Bronchial epithelial cell (primary cell): ENCODE measurements at places on chromosomes 12 and 14. TPM values are rescaled to one million over a fixed set of nuclear protein-coding genes. Genes with fewer than 3 reads are reported as not detected.

The KCNJ8 gene
- under 0.01 TPM in 1 of 2 replicates, not detected in the other for total RNA-seq

The HHIPL1 gene
- total RNA-seq = 0.53 and 1.2 TPM in 2 replicates

The WNT5B gene
- total RNA-seq = 0.77 and 0.79 TPM in 2 replicates

- DNase-seq = no peak
Observed at GRCh38 chr12:117671734-117672133, 297.1 kb downstream of the KSR2 start.

DNA sequence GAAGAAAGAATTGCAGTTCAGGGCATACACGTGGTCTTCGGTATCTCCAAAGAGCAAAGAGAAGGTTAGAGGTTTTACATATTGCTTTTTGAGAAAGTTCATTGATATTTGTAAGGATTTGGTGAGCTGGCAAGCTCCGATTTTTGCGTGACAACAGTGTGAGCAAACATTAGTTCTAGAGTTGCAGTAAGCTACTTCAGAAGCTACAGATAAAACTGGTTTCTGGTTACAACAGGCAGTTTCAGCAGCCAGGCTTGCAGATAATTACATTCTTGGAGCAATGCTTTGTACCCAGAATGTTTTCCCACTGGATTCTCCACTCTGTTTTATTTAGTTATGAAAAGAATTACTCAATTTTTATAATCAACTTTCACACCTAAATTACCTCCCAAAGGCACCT, 28.2 kb downstream of the KLRK1 start:
- peak; percentile 81 for DNase-seq

DNA sequence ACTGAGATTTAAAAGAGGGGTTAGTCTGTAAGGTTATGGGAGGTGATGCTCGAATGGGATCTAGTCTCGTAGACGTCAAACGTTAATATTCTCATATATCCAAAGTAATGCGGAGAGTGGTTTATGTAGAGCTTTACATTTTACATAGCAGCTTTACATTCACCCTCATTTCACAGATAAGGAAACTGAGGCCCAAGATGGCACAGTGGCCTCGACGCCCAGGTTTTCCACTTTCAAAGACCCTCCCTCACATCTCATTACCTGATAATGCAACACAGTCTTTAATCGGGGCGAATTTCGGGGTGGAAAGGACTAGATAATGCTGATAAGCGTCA, 450 bp upstream of the TDG start:
- DNase-seq = no peak

- DNase-seq = no peak
Observed at GRCh38 chr12:55467836-55468235, 2.1 kb downstream of the OR6C70 start.

The EPS8 gene
- total RNA-seq = 35.3 and 36.1 TPM in 2 replicates

GRCh38 chr14:22432348-22432976, 156.6 kb downstream of the DAD1 start:
- DNase-seq = peak; percentile 97

The PXN gene
- total RNA-seq = 28.0 and 29.5 TPM in 2 replicates

- DNase-seq = peak; percentile 29
Observed at GRCh38 chr12:54358191-54358944, 5.9 kb downstream of the GPR84 start.

The GEMIN2 gene
- 31.9 and 51.3 TPM in 2 replicates for total RNA-seq

DNA sequence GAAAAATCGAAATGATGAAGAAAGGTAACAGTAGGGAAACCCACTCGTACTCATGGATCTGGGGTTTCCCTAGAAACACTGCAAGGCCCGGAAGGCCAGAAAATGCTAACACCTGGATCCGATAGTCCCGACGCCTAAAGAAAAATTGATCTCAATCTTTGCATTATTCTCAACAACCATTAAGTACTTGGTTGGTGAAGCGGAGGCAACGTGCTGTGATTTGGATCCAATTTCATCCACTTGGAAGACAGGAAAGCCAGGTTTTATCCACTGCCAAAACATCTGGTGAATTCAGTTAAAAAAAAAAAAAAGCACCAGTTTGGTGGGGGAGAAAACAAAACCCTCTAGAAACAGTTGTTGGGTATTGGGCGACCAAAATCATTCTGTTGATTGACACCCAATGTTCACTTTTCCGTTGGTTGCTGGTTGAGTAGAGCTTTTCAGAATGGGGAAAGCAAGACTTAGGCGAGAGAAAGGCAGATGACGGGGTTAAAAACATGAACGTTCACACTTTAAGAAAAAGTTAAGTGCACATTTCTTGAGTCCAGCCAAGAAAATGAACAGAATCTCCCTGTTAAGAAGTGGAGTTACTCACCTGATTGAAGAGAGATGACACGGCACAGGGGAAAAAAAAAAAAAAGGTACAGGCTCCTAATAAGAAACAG, 41.9 kb upstream of the MED13L start:
- no peak for DNase-seq

DNA sequence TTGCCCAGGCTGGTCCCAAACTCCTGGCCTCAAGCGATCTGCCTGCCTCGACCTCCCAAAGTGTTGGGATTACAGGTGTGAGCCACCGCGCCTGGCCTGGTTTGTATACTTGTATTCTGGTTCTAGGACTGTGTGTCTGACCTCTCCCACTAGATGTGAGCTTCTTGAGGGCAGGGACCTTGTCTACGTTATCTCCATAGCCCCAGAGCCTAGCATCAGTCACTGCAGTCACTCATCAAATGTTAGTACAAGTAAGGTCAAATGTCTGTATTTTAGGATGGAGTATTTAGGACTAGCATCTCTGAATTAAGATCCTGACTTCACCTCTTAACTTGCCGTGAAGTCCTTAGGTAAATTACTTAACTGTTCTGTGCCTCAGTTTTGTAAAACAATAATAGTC, 2.9 kb downstream of the RILPL2 start:
- no peak for DNase-seq

The RPGRIP1 gene
- not detected in 2 replicates for total RNA-seq

- no peak for DNase-seq
Observed at GRCh38 chr12:105113094-105113493, 5.6 kb downstream of the WASHC4 start.

GRCh38 chr12:48013287-48013686, 9.0 kb upstream of the COL2A1 start:
- DNase-seq = no peak

The GALNT16 gene
- total RNA-seq = not detected in 2 replicates

- peak; percentile 28 for DNase-seq
Observed at GRCh38 chr14:34554540-34555250, 15.2 kb upstream of the EAPP start.

GRCh38 chr12:51488281-51488680, 63.6 kb downstream of the SLC4A8 start:
- DNase-seq = no peak

DNA sequence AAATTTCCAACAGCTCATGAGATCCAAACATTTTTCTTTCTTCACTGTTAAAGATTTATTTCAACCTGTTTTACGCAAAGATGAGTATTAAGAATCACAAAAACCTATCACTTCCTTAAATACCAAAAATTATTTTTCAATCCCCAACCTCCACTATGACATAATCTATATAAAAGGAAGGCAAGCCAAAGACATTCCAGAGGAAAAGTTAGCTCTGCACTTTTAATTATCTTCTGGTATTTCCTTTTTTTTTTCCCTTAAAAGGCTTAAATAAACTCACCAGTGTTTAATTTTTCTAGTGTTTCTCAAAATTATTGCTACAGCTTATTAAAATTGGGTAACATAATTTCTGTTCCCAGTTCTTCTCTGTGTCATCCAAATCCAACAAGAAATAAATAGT, 75.9 kb downstream of the BMP4 start:
- no peak for DNase-seq

DNA sequence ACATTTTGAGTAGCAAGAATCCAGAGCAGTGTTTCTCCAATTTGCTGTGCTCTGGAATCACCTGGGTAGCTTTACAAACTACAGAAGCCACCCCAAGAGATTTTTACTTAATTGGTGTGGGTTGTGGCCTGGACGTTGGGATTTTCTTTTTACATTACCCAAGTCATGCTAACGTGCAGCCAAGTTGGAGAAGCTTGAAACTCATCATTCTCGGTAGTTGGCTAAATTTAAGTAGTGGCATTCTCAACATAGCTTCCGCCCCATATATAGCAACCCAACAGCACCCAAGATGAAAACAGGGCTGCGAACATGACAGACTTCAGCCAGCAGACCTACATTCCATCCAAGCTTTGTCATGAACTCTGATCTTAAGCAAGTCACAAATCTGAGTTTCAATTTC, 25.0 kb downstream of the DAD1 start:
- no peak for DNase-seq

DNA sequence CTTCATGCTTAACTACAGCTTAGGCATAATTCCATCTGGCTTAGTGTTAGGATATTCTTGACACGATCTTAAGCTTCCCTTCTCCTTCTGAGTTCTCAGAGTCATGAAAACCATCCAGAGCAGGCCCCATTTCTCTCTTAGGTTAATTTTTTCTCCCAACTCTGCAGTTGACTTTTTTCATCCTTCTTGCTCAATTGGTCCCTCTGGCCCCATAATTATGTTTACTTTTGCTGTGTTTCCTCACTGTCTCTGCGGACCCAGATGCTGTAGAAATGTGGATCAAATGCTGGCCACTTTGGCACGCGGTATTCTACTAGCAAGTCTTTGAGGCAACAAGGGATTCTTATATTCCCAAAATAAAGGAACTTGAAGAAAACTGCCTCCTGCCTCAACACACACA, 9.5 kb downstream of the TMEM132C start:
- DNase-seq = no peak

GRCh38 chr14:75461303-75461702, 33.5 kb downstream of the JDP2 start:
- no peak for DNase-seq

GRCh38 chr14:80522936-80523335, 311.6 kb upstream of the DIO2 start:
- peak; percentile 20 for DNase-seq

GRCh38 chr14:100868621-100869370, 34.7 kb downstream of the RTL1 start:
- no peak for DNase-seq

DNA sequence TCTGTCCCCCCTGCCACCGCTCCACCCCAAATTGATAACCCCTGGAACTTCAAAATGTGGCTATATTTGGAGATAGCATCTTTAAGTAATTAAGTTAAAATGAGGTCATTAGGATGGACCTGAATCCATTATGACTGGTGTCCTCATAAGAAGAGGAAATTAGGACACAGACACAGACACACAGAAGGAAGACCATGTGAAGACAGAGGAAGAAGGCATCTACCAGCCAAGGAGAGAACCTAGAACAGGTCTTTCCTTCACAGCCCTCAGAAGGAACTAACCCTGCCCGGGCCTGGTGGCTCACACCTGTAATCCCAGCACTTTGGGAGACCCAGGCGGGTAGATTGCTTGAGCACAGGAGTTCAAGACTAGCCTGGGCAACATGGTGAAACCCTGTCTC, 3.6 kb upstream of the HRK start:
- no peak for DNase-seq

- no peak for DNase-seq
Observed at GRCh38 chr14:101758913-101759593, 2.5 kb upstream of the PPP2R5C start.

GRCh38 chr12:27208414-27208750, 35.7 kb upstream of the STK38L start:
- DNase-seq = no peak

The IRAK3 gene
- total RNA-seq = 1.0 and 1.6 TPM in 2 replicates

GRCh38 chr12:89574736-89575208, 48.9 kb upstream of the POC1B start:
- DNase-seq = no peak

The PHC1 gene
- 3.7 and 4.2 TPM in 2 replicates for total RNA-seq

DNA sequence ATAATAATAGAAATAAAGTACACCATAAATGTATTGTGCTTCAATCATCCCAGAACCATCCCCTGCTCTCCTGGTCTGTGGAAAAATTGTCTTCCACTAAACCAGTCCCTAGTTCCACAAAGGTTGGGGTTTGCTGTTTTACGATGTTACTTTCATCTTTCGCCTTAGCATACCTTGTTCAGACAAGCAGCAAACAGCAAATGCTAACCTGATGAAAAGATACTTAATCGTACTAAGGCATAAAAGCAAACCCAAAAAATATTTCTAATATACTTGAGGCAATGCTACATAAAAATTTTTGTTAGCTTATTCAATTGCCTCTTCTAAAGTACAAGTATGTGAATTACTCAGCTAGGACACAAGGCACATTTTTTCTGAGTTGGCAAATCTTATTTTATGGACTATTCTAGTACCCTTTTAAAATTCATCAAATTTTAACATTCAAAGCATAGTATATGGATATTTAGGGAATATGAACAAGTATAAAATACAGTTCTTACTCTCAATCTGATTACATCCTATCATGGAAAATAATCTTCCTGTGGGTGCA, 97.1 kb upstream of the PLEKHG7 start:
- DNase-seq = no peak

- peak; percentile 97 for DNase-seq
Observed at GRCh38 chr14:75252254-75252837, 26.3 kb upstream of the FOS start.

DNA sequence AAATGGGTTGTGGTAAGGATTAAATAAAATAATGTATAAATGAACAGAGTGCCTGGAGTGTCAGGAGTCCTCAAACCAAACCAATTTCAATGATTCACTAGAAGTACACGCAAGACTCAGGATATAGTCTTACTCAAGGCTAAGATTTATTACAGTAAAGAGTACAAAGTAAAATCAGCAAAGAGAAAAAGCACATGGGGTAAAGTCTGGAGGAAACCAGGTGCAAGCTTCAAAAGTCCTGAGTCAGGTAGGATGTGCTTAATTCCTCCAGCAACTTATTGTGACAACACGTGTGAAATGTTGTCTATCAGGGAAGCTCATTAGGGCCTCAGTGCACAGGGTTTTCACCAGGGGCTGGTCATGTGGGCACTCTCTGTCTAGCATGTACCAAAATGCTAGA, 105.8 kb upstream of the NAP1L1 start:
- DNase-seq = no peak

The NUP107 gene
- 24.1 and 28.7 TPM in 2 replicates for total RNA-seq

DNA sequence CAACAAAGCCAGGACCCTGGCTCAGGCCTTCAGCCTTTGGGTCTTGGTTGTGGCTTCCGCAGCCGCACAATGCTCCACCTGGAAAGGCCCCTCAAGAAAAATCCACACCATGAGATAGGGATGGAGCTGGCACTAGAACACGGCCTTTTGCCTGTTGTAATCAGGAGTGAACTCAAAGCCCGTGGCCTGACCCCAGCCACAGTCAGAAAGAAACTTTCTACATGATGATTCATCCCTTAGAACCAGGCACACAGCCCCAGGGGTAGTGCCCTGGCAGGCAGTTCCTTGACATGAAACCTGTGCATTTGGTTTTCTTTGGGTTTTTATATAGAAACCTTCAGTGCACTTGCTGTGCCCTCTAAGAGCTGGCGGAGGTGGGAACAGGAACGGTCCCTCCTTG, 5.1 kb downstream of the CLMN start:
- DNase-seq = peak; percentile 83

DNA sequence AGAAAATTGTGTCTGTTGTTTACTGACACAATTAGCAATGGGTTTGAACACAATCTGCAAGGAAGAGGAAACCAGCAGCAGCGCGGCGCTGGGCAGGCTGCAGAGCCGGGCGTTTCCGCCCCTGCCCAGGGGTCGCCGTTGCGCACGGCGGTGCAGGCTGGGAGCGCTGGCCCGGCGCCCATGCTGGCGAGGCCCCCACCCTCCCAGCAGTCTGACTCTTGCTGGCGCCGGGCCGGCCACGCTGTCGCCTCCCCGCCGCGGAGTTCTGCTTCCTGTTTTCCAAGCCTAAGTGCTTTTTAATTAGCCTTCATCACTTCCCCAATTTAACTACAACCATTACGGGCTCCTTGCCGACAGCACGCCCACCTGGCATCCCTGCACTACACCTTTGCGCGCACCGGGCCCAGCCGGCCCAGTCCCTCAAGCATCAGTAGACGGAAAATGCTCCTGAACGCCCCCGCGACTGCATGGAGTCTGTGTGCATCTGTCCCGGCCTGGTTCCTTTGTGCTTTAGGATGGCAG, 212.1 kb downstream of the GXYLT1 start:
- no peak for DNase-seq

GRCh38 chr12:3752741-3753486, at the start of gene CRACR2A:
TSS of gene CRACR2A (minus strand) at chr12:3753109. CDS start at chr12:3696999, 56,110 bp downstream.
- DNase-seq = peak; percentile 22
